ENCODE measurements at places on chromosomes 12 and 14. TPM values are rescaled to one million over a fixed set of nuclear protein-coding genes. Genes with fewer than 3 reads are reported as not detected.

DNA sequence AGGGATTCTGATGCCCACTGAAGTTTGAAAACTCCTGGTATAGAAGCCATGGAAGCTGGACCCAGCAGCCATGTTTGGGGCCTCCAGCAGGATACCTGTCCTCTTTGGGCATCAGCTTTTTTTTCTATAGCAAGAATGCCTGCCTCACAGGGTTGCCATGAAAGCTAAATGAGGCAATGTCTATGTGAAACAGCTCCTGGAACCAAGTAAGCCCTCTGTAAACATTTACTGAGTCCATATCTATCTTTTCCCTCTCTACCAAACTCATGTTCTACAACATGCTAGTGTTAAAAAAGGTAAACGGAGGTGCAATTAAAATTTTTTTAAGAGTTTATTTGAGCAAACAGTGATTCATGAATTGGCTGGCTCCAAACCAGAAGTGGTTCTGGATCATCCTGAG, 28.6 kb downstream of the FLVCR2 start:
- DNase-seq: no peak

DNA sequence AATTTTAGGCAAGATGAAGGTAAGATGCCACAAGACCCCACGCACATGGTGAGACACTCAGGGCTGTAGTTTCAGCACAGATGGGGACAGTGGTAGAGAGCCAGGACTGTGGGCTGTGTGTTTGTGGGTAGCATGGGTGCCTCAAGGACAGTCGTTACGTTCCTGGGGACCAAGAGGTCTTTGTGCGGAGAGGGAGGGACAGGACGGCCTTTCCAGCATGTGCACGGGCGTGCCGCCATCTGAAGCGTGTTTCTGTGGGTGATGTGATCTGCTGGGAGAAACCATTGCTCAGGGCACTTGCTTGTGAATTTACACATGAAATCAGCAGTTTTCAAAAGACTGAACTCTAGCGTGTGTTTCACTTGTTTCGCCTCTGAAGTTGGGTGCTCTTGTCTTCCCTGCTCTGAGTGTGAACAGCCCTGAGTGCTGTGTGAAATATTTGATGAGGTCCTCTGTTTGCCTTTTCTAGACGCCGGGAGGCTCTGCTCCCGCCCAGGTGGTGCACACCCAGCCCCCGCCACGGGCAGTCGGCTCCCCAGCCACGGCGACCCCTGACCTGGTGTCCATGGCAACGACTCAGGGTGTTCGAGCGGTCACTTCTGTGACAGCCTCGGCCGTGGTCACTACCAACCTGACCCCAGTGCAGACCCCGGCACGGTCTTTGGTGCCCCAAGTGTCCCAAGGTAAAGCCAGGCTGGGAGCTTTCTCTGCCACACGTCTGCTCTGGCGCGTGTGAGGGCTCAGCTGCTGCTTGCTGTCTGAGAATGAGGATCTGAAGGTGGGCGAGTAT, 82.3 kb downstream of the DDX51 start:
- no peak for DNase-seq

GRCh38 chr14:61652526-61653262, 42.6 kb upstream of the HIF1A start:
- no peak for DNase-seq

DNA sequence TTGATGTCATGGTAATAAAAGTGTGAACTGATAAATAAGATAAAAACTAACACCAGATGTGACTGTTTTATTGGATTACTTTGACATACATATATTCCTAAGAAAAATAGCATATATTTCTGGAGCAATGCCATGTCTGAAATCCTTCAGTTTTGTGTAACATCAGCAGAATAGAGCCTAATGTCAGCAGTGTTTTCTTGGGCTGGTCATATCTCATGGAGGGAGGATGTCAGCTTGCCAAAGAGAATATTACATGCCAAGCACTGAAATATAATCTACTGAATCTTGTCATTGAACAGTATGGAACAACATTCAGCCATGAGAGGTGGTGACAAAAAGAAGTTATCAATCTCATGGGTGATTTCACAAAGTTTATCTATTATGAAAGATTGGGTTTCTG, 220.3 kb downstream of the KLHL28 start:
- no peak for DNase-seq

GRCh38 chr14:75452324-75452723, 24.5 kb downstream of the JDP2 start:
- no peak for DNase-seq

GRCh38 chr14:99780690-99781089, 12.5 kb upstream of the EML1 start:
- no peak for DNase-seq

- no peak for DNase-seq
Measured at GRCh38 chr14:72243309-72244293, 311.4 kb downstream of the RGS6 start.

DNA sequence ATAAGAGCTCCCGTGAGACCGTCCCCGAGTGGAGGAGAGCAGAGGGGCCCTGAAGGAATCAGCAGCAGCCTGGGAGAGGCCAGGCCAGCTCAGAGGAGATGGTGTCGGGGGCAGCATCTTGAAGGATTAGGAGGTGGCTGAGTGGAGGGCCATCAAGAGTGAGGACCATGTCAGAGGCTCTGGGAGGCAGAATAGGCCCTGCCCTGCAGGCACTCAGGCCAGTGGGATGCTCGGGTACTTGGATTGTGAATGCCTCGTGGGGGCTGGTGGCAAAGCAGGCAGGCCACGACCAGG, 47.7 kb downstream of the IL31 start:
- DNase-seq: no peak

DNA sequence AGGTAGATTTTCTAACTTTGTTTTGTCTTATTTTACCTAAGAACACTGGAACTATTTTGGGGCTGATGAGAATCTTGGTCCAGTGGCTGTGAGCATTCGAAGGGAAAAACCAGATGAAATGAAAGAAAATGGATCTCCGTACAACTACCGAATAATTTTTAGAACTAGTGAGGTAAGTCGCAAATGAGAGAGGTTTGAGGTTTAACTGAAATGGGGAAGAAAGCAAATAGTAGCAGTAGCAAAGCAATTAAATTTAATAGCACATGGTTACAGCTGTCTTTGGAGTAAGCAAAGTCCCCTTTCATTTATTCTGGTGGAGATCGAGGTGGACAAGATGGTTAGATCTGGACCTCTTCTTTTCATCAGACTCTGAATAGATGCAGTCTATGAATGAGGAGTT, 313.5 kb upstream of the RGS6 start:
- DNase-seq: no peak

GRCh38 chr14:24888532-24888931, 161.4 kb downstream of the STXBP6 start:
- no peak for DNase-seq

DNA sequence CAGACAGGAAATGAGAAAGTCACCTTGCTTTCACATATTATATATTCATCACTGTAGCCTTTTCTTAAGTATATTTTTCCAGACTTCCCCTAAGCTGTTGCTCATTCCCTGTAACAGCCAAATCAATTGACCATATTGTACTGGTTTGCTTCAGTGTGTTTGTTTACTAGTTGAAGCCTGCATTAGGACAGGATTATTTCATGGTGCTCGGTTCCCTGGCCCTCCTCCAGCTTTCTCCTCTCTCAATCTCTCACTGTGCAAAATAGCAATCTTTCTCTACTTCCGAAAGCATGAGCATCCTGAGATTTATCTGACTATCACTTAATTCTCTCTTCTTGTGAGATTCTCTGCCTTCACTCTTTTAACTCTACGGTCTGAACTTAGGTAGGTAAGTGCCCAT, 2.4 kb downstream of the SLC35F4 start:
- DNase-seq: no peak

GRCh38 chr14:39827901-39828655, 395.8 kb upstream of the FBXO33 start:
- DNase-seq: no peak

DNA sequence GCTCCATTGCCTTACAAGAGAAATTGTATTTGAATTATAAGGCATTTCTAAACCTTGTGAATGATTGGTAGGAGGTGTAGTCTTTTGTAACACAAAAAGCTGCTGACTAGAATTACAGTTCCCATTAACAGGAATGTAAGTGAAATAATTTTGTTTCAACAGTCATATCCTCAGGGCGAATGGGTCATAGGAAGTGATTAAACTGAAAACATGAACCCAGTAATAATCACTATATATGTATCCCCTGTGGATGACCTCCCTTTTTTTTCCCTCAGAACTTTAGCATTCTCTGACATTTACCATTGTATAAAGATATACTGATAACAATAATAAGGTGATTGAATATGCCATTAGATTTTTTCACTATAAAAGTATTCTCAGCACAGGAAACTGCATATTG, 312.3 kb downstream of the ATP23 start:
- DNase-seq: no peak

DNA sequence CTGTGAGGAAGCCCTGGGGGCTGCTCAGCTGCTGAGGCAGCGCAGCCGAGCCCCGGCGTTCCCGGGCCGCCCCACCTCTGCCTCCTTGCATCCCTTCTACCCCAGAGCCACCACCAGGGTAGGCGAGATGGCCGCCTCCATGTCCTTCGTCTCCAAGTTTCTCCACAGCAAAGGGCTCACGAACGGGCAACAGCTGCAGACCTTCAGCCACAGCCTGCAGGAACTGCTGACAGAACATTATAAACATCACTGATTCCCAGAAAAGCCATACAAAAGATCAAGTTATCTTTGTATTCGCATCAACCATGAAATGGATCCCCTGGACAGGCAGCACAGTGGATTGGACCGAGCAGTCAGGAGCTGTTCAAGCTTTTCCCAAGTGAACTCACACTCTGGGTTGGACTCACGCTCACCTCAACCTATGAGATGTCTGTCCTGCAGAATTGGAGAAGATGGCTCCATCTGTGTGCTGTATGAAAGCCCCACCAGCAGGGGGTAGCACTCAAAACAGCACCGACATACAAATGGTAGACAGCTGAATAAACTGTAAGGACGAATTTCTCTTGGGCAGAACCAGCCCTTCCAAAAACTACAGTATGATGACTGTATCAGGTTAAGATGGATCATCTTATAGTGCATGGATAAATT, 19.4 kb upstream of the A2M start:
- no peak for DNase-seq

DNA sequence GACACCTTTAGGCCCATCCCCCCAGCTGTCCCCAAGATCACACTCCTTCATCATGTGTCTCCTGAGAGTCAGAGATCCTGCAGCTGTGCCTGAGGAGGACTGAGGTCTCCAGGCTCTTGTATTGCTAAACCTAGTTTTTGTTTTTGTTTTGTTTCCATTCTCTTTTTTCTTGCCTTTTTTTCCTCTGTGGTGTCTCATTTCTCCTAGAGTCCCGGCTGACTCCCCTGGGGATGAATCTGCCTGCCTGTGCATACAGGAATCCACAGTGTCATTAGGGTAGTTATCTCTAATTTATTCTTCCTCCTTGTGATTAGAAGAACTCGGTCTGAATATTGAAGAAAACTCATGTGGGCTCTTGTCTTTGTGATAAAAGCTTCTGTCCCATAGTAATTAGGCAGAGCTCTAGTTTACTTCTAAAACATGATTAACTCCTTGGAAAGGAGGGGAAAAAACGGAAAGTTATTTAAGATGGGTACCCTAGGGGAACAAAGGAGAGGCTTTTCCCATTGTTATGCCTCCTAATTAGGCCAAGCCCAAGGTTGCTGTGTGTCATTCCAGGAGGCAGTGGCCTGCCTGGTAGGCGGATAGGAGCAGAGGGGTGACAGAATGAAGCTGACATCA, 343.2 kb downstream of the ZFP36L1 start:
- no peak for DNase-seq

DNA sequence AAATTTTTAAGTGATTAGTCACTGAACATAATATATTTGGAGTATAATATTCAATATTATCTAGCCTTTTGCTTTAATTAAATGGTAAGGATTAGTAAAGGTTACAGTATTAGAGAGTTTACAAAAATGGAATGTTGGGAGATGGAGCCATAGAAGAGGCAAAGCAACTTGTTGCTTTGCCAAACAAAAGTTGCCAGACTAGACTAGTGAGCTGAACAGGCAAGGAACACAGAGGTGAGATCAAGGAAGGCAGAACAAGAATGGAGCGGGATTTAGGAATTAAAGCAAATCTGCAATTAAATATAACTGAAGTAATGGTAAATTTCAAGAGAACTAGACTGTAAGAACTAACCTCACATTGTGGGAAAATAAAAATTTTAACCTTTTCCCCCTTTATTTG, 5.1 kb downstream of the ARF6 start:
- no peak for DNase-seq

DNA sequence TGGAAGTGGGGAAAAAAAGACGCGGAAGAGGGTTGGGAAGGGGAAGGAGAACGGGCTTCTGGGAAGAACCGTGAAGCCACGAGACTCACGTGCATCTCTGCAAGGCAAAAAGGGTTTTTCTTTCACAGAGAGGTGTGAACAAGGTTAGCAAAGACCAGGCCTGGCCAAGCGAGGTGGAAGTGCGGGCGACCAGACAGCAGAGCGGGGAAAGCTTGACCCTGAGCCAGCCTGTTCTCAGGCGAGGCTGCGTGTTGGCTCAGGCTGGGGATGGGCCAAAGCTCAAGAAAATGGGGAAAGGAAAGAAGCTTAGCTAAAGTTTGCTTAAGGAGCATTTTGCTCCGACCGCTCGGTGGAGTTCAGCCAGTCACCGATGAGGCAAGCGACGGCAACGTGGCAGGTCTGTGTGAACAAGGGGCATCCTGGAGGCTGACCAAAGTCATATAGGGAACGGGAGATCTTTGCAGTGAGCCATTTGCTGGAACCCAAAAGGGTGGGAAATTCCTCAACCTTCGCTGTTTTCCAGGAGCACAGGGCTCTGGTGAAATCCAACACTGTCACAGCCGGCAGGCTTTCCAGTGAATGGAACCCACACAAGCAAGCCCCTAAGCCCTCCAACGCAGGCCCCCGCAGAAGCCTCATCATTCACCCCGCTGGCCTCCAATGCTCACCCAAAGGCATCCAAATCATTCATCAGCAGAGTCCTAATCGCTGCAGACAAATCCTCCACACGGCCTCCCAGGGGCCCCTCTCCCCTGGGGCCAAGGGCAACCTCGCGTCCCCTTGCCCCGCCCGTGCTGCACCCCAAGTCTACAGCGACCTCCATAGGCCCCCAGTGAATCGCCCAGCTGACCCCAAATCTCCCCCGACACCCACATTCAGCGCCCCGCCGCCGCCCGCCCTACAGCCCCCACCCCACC, 754 bp downstream of the ZNF605 start:
- no peak for DNase-seq

- no peak for DNase-seq
Measured at GRCh38 chr12:14239935-14240872, 125.3 kb upstream of the ATF7IP start.

- no peak for DNase-seq
Measured at GRCh38 chr14:105343194-105343593, 28.6 kb downstream of the PACS2 start.

GRCh38 chr14:95722525-95723190, 8.7 kb upstream of the TCL1A start:
- no peak for DNase-seq

The TMEM30B gene
- 5.6 TPM for polyA plus RNA-seq

The CEP83 gene
- polyA plus RNA-seq: 9.5 TPM

The MSI1 gene
- not detected for polyA plus RNA-seq

The HPD gene
- polyA plus RNA-seq: not detected

The HOTAIR gene
- 2.5 TPM for polyA plus RNA-seq

The NEMP1 gene
- polyA plus RNA-seq: 18.6 TPM

The CYP46A1 gene
- 0.01 TPM for polyA plus RNA-seq

The WNT1 gene
- not detected for polyA plus RNA-seq

The LRTM2 gene
- polyA plus RNA-seq: not detected

The MIP gene
- not detected for polyA plus RNA-seq

The TMEM229B gene
- 1.5 TPM for polyA plus RNA-seq
